Omental fat pad (tissue), 4 donors: ENCODE measurements at places on chromosomes 5 and 9.

DNA sequence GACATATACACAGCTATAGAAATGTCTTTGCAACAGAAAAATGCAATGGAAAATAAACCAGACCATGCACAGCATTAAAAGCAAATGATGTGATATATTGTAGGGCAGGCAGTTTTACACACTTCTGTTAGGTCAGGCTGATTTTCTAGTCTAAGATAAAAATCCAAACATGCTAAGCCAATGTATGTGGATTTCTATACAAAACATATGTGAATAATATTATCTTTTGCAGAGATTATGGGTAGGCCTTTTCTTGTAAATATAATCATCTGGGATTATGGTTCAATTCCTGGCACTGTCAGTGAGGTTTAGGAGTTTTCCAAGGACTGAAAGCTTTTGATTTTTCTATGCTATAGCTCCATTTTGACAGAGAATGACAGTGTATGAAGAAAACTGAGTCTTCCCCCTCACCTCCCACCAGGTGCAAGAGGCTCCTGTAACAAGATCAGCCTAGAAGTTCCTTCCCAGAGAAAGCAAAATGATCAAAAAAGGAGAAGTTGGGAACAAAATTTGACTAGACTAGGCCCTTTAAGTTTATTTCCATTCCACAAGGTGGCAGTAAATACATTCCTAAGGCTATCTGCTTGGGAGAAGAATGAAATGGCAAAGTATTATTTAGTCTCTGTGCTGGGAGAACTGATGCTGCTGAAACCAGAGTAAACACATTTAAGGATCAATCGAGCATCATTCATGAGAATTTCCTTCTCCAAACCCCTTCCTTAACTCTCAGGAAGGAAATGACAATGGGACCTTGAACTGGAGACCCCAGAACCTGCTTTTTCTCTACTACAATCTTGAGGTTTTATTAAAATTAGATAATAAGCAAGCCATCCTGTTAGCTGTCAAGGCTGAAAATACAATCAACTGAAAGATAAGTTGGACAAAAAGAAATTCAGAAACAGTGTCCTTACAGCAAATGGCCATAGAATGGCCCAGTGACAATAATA lies 133.0 kb upstream of the TUT7 start:
- no peak for DNase-seq

GRCh38 chr9:99437145-99437544 lies 215.1 kb downstream of the SEC61B start:
- no peak for DNase-seq

DNA sequence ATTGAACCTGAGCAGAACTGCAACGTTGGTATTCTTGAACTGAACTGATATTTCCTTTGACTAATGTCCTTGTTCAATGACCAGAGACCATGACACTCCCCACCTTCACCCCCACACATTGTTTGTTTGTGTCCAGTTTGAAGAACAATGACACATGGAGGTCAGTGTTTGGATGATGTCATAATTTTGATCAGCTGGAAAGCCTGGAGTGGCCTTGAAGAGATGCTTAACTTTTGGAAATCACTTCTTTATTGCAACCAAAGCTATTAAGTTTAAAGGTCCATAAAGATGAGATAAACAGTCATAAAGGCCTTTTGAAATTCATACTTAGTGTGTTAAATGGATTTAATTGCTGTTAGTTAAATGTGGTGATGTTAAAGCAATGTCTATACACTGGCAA lies 92.7 kb downstream of the TMC1 start:
- DNase-seq = no peak

GRCh38 chr5:26419987-26420386 lies 618.4 kb downstream of the CDH9 start:
- no peak for DNase-seq

DNA sequence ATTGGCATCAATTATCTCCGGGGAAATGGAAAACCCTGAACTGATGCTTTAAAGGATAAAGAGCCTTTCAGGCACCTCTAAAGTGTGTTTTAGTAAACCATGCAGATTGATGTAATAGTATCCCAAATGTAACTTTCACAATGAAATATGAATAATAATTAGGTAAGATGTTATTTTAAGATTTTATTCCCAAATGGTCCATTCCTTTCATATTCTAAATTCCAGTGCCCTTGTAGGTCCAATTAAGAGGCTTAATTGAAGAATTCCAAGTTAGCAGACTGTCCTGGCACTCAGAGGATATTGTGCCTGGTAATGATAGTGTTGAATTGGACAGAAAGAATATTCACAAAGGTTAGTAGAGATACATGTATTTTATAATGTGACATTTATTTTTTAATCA lies 352.5 kb upstream of the NUDT12 start:
- no peak for DNase-seq

DNA sequence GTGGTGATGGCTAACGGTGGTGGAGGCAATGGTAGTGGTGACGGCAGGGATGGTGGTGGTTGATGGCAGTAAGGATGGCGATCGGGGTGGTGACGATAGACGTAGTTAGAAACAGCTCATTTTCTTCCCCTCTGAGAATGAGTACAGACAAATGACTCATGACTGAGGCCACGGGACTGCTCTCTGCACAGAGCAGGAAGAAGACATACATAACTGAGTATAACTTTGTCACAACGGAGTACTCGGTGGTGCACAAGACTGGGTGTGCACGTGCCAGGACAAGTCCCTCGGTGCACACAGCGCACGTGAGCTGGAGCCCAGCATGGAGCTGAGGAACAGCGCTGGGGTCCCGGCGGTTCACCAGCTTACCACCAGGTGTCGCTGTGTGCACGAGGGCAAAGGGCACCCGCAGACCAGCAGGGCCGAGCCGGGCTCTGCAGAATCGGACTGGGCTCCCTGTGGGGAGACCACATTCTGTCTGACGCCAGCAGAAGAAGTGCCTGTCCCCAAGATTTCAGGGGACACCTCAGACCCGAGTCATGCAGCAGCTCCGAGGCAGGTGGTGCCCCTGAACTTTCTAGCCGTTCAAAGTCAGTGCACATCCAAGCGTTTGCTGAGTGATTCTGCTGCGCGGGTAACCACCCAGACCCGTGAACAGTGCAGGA lies 188.6 kb downstream of the FSTL4 start:
- peak; percentile 49 for DNase-seq

GRCh38 chr9:88289532-88289931 lies 98.7 kb upstream of the SPIN1 start:
- DNase-seq = no peak

GRCh38 chr5:95081500-95081960 lies 203.4 kb downstream of the MCTP1 start:
- DNase-seq = no peak

DNA sequence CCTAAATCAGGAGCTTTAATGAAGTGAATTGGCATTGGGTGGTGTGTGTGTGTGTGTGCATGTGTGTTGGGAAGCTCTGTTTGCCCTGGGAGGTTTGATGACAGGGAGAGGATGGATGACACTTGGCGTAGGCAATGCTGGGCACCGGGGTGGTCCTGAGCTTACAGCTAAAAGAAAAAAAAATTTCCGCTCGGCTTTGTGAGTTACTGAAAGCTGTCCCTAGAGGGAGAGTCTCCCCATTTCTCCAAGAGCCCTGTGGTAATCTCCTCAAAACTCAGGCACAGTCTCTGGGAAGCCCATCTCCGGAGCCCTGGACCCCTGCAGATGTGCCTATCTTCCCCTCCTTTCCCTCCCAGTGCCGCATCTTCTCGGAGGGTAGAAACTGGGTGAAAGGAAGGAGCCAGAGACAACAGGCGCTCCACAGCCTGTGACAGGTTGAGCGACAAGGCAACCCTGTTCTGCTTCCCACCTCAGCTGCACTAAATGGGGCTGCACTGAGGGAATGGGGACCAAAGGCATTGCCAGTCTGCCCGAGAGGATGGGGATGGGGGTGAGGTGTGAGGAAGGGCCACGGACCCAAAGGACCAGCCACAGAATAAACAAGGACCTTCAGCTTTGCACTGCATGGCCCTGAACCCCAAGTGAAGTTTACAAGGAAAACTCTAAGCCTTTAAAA lies 35.8 kb upstream of the TIFAB start:
- no peak for DNase-seq

DNA sequence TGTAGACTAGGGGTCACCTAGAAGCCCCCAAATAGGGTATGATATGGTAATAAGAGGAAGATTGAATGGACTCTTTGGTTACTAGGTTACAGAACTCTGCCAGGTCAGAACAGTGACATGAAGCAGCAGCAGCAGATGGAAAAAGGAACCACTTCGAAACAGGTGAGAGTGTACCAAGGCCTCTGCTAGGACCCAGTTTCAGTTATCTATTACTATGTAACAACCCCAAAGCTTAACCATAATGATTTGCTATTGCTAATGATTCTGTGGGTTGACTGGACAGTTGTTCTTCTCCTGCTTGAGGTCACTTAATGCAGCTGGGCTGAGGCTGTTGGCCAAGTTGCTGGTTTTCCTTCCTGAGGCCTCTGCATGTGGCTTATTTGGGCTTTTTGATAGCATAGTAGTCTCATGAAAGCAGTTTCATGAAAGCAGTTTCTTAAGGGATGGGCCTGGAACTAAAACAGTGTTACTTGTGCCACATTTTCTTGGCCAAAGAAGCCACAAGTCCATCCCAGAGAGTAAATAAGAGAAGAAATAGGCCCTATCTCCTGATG lies 17.6 kb downstream of the C9orf43 start:
- no peak for DNase-seq

GRCh38 chr5:150246429-150246828 lies 43.1 kb downstream of the CAMK2A start:
- no peak for DNase-seq

DNA sequence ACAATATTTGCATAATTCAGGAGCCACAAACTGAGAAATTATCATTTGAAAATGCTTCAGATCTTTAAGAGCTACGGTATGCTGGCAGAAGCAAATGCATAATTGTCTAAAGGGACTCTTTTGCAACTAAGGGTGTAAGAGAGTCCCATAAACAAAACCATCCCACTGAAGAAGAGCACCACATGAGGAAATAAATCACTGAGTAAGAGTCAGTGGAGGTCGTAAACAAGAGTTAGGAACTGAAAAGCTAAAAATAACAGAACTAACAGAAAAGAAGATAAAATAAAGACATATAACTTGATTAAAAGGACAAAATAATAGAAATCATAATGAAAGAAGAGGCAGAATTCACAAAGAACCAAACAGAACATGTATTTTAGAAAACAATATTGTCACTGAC lies 3.5 kb upstream of the SMC2 start:
- no peak for DNase-seq

DNA sequence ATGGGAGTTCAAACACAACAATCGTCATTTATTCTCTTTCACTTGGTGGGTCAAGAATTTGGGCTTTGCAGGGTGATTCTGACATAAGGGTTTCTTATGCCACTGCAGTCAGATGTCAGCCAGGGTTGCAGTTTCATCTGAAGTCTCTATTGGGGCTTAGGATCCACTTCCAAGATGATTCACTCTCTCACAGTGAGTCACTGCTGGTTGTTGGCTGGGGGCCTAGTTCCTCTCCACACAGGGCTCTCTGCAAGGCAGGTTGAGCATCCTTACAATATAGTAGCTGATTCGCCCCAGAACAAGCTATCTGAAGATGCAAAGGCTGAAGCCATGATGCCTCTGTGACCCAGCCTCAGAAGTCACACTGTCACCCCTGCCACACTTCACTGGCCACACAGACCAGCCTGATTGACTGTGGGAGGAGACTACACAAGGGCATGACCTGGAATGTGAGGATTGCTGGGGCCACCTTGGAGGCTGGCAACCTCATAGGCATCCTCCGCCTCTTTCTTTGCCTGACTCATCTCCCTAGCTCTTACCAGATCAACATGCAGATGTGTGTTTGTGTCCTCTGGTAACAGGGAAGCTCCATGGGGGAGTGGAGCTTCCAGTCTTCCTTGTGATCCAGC lies 4.5 kb upstream of the CARD19 start:
- DNase-seq = no peak

- DNase-seq = no peak
Observed at GRCh38 chr5:25579111-25579510, 934.3 kb upstream of the CDH10 start.
